SJCRH30 (cell line): ENCODE measurements at places on chromosomes 5 and 9. TPM values are rescaled to one million over a fixed set of nuclear protein-coding genes. Genes with fewer than 3 reads are reported as not detected.

DNA sequence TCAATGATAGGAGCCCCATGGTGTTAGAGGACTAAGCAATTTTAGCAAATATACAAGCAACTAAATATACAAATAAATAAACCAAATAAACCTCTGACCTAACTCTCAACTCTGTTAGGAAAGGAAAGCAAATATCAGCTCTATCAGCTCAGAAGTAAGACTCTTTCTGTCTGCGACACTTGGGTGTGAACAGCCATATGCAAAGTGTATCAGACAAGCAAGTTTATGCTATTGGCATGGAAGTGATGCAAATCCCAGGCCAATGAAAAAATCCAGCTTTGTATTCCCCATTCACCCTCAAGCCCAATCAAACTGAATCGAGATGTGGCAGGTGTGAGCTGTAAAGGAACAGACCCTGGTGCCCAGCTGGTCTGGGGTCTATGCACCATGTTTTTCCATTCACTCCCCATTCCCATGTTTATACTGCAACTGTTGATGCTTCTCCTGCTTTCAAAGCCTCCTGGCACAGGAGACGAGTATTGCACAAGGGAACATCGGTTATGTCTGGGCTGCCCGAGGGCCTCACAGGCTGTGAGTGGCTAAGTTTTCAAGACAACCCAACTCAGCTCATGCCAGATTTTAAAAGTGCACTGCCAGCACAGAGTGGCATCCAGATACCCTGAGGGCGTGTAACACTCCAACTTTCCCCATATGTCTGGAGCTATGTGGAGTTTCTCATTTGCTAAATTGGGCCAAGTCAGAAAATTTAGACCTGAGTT, 73.1 kb downstream of the FEM1C start:
- DNase-seq = no peak
- H3K27ac ChIP-seq = no peak overlapping the region
- H3K4me1 ChIP-seq = no peaks in the 10 kb centered on the region
- no peaks in the 10 kb centered on the region for H3K27me3 ChIP-seq

HSPA4 gene
- 166 and 173 TPM in 2 replicates for total RNA-seq

DNA sequence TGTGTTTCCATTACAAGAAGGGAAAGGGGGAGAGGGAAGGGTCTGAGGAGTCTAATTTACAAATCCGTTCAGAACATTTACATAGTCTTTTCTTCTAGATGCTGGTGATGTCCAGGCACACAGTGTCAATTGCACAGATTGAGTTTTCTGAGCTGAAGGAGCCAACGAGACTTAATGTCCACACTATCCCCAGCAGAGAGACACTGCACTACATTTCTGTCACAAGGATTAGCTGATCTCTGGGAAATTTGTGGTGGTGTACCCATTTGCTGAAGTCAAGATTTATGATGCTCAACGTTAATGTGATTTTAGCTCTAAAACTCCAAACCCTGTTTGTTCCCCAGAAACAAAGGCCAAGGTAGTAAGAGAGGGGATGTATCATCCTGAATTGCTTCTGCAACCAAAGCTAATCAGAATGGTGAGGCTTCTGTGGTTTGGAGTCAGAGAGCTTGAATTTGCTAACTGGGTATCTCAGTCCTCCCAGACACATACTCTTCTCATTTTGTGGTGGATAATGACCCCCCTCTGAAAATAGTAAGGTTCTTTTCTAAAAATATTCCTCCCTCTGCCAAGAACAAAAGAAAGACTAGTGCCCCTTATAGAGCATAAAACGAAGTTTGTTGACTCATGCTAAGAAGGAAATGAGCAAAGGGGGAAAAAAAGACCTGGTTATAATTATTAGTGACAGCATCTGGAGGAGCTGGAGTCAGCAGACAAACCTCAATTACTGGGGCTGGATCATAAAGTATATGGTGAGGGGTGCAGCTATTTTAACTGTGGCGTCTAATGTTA, 416.9 kb downstream of the PSAT1 start:
- peak; percentile 12 for DNase-seq
- H3K27ac ChIP-seq = no peak overlapping the region
- no peaks in the 10 kb centered on the region for H3K36me3 ChIP-seq
- H3K4me1 ChIP-seq = no peaks in the 10 kb centered on the region

GRCh38 chr5:150172556-150172955, 6.0 kb downstream of the CDX1 start:
- H3K4me1 ChIP-seq = peaks cover 22% of the 10 kb centered on the region
- no peak overlapping the region for H3K27ac ChIP-seq
- H3K4me3 ChIP-seq = no peak overlapping the region
- no peak for DNase-seq

GABRA1 gene
- total RNA-seq = not detected in 2 replicates

- no peak for DNase-seq
- no peak overlapping the region for H3K4me3 ChIP-seq
- H3K36me3 ChIP-seq = no peaks in the 10 kb centered on the region
- 0 out of 2 replicates have a peak, but pooled peaks cover 3% of the 10 kb centered on the region for H3K27me3 ChIP-seq
These were observed 345.9 kb upstream of the CD180 start for GRCh38 chr5:67542479-67542878.
